ENCODE measurements at places on chromosomes 5 and 9.

GRCh38 chr9:127263664-127264063 lies 910 bp upstream of the GARNL3 start:
- DNase-seq = no peak

- no peak for DNase-seq
Observed at GRCh38 chr9:119689879-119690278, 320.6 kb upstream of the BRINP1 start.

DNA sequence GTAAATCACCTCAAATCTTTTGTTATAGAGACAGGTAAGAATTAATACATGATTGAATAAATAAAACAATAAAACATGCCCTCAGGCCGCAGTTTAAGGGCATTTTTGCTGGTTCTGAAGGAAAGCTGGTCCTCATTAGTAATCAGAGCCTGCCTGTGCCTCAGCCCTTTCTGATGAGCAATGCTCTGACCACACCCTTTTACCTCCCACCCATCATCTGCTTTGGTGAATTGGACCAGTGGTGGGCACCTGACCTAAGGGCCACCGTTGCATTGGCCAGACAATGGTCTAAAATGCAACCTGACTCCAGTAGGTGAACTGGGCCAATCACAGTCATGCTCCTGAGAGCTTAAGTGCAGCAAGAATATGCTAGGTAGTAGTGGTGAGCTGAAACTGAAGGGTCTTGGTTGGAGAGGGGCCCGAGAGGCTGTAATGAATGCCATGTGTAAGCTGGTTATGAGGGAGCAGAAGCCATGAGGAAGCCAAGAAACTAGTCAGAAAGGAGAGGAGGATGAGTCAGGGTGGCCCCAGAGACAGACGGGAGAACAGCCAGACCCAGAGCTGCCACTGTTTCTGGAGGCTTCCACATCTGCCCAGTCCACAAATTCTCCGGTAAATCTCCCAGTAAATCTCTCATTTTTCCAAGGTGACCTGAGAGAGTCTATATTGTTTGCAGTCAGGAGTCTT lies 45.5 kb upstream of the ZSWIM6 start:
- no peak for DNase-seq

- DNase-seq = no peak
Observed at GRCh38 chr5:80503641-80504040, 15.7 kb downstream of the FAM151B start.

- no peak for DNase-seq
Observed at GRCh38 chr9:23590276-23591000, 235.6 kb downstream of the ELAVL2 start.

GRCh38 chr5:167851416-167851815 lies 440.0 kb upstream of the WWC1 start:
- no peak for DNase-seq

- DNase-seq = no peak
Observed at GRCh38 chr9:36007316-36007708, 29.4 kb upstream of the RECK start.

DNA sequence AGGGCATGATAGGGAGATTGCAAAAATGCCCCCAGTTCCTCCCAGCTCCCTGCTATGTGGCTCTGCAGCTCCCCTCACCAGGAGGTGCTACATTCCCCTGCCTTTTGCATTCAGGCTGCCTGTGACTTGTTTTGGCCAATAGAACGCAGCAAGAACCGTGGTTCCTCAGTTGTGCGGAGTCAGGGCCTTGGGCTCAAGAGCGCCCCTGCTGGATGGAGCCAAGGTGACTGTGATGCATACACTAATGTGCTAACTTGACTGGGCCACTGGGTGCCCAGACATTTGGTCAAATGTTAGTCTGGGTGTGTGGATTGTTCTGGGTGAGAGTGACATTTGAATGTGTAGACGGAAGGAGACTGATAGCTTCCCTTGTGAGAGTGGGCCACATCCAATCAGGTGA lies 123.3 kb upstream of the MVB12B start:
- DNase-seq = no peak

DNA sequence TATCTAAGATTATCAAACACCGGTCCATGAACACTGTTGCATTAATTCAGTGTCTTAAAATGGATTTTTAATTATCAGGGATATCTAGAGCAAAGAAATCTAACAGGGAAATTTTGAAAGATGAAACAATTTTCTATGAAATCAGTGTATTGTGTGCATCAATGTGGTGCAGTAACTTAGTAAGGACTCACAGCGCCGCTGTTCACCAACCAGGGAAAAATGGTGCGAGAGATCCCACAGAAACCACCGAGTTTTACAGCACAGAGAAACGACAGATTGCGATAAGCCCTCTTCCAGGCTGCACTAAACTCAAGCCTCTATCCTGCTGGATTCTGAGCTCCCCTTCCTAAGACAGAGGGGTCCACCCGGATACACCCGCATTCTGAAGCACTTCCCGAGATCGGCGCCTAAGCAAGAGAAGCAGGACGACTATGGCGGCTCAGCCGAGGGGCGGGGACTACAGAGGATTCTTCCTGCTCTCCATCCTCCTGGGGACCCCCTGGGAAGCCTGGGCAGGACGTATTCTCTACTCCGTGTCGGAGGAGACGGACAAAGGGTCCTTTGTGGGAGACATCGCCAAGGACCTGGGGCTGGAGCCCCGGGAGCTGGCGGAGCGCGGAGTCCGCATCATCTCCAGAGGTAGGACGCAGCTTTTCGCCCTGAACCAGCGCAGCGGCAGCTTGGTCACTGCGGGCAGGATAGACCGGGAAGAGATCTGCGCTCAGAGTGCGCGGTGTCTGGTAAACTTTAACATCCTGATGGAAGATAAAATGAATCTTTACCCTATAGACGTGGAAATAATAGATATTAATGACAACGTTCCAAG lies at the start of gene PCDHGA7:
Gene PCDHGA7 (plus strand): TSS at position 274 of the 826 bp plus-strand sequence. CDS start 158 bp downstream, at position 432.
- no peak for DNase-seq

DNA sequence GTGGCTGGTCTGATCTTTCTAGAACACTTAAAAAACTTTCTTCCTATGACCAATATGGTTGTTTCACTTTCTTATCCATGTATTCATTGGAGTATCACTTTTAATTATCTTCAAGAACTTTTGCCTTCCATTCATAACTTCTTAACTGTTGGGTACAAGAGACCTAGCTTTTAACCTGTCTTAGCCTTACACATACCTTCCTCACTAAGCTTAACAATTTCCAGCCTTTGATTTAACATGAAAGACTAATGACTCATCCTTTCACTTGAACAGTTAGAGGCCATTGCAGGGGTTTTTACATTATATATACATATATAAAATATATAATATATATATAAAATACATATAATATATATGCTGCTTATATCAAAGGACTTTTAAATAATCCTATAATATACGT lies 57.9 kb downstream of the ABHD17B start:
- no peak for DNase-seq

DNA sequence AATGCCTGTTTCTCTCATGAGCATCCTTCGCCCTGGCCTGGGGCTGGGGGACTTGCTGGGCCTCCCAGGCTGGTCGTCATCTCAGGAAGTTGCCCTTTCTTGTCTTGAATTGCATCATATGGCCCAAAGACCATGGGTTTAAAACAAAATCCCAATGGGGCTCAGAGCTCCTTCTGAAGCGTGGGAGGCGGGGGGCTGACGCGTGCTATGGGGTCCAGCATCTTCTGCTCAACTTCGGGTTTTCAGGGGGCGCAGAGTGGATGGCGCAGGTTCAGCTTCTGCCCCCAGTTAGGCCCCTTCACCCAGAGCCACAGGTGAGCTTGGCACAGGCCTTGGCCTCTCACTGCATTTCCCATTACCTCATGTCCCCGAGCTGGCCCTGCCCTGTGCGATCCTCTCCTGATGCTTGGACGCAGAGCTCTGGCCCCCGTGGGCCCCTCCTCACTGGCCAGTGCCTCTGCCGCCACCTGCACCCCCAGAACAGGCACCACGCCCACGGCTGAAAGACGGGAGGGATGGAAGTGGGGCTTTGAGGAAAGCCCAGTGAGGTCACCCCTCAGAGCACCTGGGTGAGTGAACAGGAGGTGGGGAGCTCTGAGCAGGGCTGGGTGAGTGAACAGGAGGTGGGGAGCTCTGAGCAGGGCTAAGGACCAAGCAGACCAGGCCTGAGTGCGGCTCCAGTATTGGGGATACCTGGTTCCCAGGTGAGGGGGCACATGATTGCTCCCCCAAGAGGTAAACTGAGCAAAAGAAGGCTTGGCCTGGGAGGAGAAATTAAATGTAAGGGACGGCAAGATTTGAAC lies 56.0 kb downstream of the TRIP13 start:
- no peak for DNase-seq

DNA sequence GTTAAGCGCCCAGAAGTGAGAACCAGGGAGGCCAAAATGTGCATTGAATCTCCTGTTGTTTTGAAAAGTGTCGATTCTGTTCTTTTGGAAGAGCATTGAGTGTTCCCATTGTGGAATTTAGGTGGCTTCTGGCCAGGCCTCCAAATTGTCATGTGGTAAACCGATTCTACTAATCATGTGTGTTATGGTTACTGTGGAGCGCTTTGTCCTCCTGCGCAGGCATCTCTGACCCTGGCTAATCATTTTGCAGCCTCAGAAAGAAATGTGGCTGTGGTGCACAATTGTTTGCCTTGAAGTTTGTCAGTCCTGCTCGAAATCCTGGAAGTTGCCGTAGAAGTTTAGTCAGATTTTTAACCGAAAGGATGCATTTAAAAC lies 121.3 kb downstream of the RASGRF2 start:
- no peak for DNase-seq

- DNase-seq = no peak
Observed at GRCh38 chr5:40869384-40869783, 28.2 kb downstream of the CARD6 start.

DNA sequence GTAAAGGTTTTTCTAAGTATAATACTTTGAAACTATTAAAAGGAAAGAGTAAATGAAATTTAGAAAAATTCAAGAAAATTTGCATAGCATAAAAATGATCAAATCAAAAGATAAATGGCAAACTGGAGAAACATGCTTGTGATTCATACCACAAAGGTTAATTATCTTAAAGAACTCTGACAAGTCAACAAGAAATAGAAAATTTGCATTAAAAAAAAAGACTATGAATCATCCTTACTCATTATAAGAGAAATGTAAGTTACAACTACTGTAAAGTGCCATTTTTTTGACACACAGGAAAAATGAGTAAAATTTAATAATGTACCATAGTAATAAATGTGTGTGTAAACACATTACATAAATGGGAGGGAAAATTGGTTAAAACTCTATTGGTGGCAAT lies 624.4 kb upstream of the C9orf72 start:
- DNase-seq = no peak

DNA sequence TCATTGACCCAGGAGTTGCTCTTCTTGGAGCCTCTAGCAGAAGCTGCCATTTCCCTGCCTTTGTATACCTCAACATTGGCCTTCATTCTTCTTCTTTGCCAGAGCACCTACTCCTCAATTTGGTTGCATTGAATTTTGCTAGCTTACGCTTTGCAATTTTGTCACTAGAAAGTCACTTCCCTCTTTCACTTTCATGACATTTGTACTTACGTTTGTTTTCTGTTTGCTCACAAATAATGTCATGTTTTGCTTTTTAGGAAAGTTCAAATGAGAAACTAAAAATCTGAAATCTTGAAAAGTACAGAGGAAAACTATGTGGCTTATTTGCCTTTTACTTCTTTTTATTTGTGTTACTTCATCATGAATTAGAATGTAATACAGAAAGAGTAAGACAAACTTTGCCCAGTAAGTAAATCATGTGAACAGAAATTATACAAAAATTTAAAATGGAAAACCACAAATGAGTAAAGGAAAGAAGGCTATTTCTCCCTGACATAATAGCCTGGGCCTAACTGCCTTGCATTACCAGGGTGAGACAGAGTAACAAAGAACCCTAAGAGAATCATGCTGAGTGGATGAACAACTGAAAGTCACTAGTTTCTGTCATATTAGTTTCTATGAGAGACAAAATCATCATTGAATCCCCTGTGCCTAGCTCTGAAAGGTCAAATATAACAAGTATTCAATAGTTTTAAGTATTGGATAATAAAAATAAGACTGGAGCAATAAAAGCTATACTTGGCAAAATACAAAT lies 7.4 kb upstream of the IFNA1 start:
- no peak for DNase-seq

DNA sequence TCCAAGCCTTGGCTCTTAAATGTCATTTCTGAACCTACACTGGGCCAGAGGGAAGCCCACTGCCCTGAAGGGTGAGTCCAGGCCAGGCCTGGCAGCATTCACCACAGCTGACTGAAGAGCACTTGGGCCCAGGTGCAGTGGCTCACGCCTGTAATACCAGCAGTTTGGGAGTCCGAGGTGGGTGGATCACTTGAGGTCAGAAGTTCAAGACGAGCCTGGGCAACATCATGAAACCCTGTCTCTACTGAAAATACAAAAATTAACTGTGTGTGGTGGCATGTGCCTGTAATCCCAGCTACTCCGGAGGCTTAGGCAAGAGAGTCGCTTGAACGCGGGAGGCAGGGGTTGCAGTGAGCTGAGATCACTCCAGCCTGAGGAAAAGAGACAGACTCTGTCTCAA lies 5.1 kb downstream of the CCIN start:
- no peak for DNase-seq

Data from H54 (cell line).